Regular cardiac myocyte (primary cell): ENCODE measurements at places on chromosomes 5 and 9. TPM values are rescaled to one million over a fixed set of nuclear protein-coding genes. Genes with fewer than 3 reads are reported as not detected.

The OTP gene
- total RNA-seq: not detected in 2 replicates

The SARDH gene
- total RNA-seq: 9.6 and 12.8 TPM in 2 replicates

The CCDC192 gene
- total RNA-seq: not detected in 2 replicates

The MRPL36 gene
- 32.7 and 69.6 TPM in 2 replicates for total RNA-seq

The PTCD2 gene
- total RNA-seq: 10.2 and 12.7 TPM in 2 replicates

The SLC34A3 gene
- total RNA-seq: not detected in 2 replicates

The SPATA31A3 gene
- total RNA-seq: not detected in 2 replicates

The NKD2 gene
- total RNA-seq: 1.2 and 9.3 TPM in 2 replicates

The OCLN gene
- 1.3 and 2.3 TPM in 2 replicates for total RNA-seq

The SKP2 gene
- total RNA-seq: 33.8 and 45.8 TPM in 2 replicates

The CDH18 gene
- under 0.01 and 0.28 TPM in 2 replicates for total RNA-seq

The JADE2 gene
- total RNA-seq: 22.6 and 28.8 TPM in 2 replicates

The DTWD2 gene
- 5.0 and 9.3 TPM in 2 replicates for total RNA-seq

The CYSRT1 gene
- under 0.01 and 0.19 TPM in 2 replicates for total RNA-seq

The ARHGEF37 gene
- 1.7 and 8.2 TPM in 2 replicates for total RNA-seq

The C9orf153 gene
- 0.19 and 0.56 TPM in 2 replicates for total RNA-seq

The GRIA1 gene
- total RNA-seq: 0.19 and 0.28 TPM in 2 replicates

The PPIC gene
- total RNA-seq: 54.4 and 88.0 TPM in 2 replicates

The LSM11 gene
- 4.8 and 7.3 TPM in 2 replicates for total RNA-seq

The PCDHGA6 gene
- 1.5 and 3.1 TPM in 2 replicates for total RNA-seq

The NOL8 gene
- 23.8 and 25.1 TPM in 2 replicates for total RNA-seq

The MSX2 gene
- 0.38 and 1.1 TPM in 2 replicates for total RNA-seq

The PHYHD1 gene
- total RNA-seq: 5.0 and 5.9 TPM in 2 replicates

The C7 gene
- 0.96 and 24.8 TPM in 2 replicates for total RNA-seq

The GALNT12 gene
- total RNA-seq: 9.6 and 30.2 TPM in 2 replicates

The IFNE gene
- total RNA-seq: 4.4 and 9.6 TPM in 2 replicates

The PCDHB15 gene
- total RNA-seq: 0.38 and 1.4 TPM in 2 replicates

The NOXA1 gene
- total RNA-seq: 0.28 TPM in 1 of 2 replicates, not detected in the other

The EQTN gene
- not detected in 2 replicates for total RNA-seq

The IL13 gene
- not detected in 2 replicates for total RNA-seq

The PPP2R2B gene
- total RNA-seq: 1.7 TPM in 1 of 2 replicates, not detected in the other

The MEF2C gene
- 31.3 and 41.2 TPM in 2 replicates for total RNA-seq

The MCC gene
- total RNA-seq: 63.3 and 68.5 TPM in 2 replicates

The GOLM1 gene
- total RNA-seq: 67.4 and 73.2 TPM in 2 replicates

The PCDHGA3 gene
- 0.38 and 1.7 TPM in 2 replicates for total RNA-seq

The IL9 gene
- total RNA-seq: not detected in 2 replicates

The OBP2B gene
- not detected in 2 replicates for total RNA-seq

The SLC36A3 gene
- total RNA-seq: not detected in 2 replicates

The SYK gene
- total RNA-seq: 0.28 TPM in 1 of 2 replicates, not detected in the other

The MLANA gene
- total RNA-seq: not detected in 2 replicates

The LHX3 gene
- under 0.01 TPM in 1 of 2 replicates, not detected in the other for total RNA-seq

The PRDM9 gene
- not detected in 2 replicates for total RNA-seq

The COL15A1 gene
- total RNA-seq: 5.9 and 122 TPM in 2 replicates

The GPX8 gene
- total RNA-seq: 165 and 182 TPM in 2 replicates

The KIAA0825 gene
- 3.3 and 5.1 TPM in 2 replicates for total RNA-seq

The FGFR4 gene
- 0.56 and 1.9 TPM in 2 replicates for total RNA-seq

The CDX1 gene
- 0.38 and 0.56 TPM in 2 replicates for total RNA-seq

The BRINP1 gene
- 0.56 TPM in 1 of 2 replicates, not detected in the other for total RNA-seq

The SHISAL2B gene
- total RNA-seq: not detected in 2 replicates

The SH3GL2 gene
- total RNA-seq: under 0.01 TPM in 1 of 2 replicates, not detected in the other

The ATG10 gene
- 9.3 and 9.8 TPM in 2 replicates for total RNA-seq

The MAST4 gene
- total RNA-seq: 4.4 and 9.6 TPM in 2 replicates

The FOXD4L6 gene
- total RNA-seq: not detected in 2 replicates

The FOXD4 gene
- 0.19 and 0.56 TPM in 2 replicates for total RNA-seq

The GLRA1 gene
- total RNA-seq: not detected in 2 replicates

The ADAMTS19 gene
- total RNA-seq: under 0.01 and 0.28 TPM in 2 replicates

The ACTBL2 gene
- under 0.01 and 0.19 TPM in 2 replicates for total RNA-seq

The STK10 gene
- 13.8 and 29.3 TPM in 2 replicates for total RNA-seq

The ARSI gene
- total RNA-seq: 4.4 and 5.4 TPM in 2 replicates
